ENCODE measurements at places on chromosomes 6 and 20. TPM values are rescaled to one million over a fixed set of nuclear protein-coding genes. Genes with fewer than 3 reads are reported as not detected.

CALHM6 gene
- 26.7 TPM for total RNA-seq

FOXF2 gene
- not detected for total RNA-seq

PRRT1 gene
- total RNA-seq: 1.2 TPM

MDN1 gene
- 58.2 TPM for total RNA-seq

AKAP12 gene
- total RNA-seq: 0.06 TPM

DNA sequence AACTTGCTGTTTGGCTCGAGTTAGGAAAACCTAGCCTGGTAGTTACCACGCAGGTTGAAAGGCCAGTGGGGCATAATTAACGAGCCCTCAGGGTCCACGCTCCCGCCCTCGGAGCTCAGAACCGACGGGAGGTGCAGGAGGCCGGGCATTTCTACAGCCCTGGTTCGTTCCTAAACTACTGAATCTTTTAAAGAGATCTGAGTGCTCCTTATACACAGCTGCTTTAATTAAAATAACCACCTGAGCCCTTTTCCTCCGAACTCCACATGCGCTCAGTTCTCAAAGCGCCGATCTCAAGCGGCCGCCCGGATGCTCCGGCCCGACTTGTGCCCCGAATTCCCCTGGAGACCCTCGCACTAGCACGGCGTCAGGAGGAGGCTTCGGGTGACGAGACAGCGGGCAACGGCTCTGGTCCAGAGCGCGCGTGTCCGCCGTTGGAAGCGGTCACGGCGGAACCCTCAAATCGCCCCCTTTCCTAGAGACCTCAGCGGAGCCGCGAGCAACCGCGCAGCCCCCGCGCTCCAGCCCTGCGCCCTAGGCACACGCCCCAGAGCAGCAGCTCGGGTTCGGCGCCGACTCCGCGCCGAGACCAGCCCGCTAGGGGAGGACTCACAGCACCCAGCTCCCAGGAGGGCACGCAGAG is 397 bp downstream of the WDR27 start:
- no peak for DNase-seq

DNA sequence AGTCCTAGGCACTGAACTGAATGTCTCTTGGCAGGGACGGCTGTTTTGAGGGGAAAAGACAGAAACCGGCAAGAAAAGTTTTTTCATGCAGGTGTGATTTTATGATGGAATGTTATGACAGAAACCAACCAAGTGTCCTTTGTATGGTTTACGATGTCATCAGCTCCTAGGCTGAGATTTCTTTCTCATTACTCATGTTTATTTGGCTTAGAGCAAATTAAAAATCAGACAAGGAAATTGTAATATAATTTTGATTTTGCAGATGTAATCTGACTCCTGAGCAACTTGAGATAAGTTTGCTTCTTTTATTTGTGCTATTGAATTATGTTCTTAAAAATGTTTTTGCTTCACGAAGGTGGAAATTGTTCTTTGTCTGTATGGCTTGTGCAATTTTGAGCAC is 58.8 kb upstream of the MAP3K7 start:
- no peak for DNase-seq

GRCh38 chr6:27720607-27721580 is 191.3 kb downstream of the OR2B2 start:
- DNase-seq: no peak

DNA sequence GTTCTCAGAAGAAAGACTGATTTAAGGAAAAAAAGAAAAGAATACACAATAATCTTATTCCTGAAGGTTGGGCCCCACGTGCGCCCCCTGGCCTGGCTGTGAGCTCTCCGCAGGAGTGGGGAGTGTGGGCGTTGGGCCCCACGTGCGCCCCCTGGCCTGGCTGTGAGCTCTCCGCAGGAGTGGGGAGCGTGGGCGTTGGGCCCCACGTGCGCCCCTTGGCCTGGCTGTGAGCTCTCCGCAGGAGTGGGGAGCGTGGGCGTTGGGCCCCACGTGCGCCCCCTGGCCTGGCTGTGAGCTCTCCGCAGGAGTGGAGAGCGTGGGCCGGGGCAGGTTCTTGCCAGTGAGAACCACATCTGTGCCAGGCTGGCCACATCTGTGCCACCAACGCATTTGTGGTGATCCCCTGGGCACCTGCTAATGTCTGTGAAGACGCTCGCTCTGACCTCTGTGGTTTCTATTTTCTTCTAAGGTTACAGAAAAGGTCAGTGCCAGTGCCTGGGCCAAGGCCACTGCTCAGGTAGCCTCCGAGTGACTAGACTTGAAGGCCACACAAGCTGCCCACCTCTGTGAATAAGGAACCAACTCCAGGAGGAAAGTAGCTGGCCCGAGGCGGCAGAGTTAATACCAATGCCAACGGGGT is 41.0 kb downstream of the WDR27 start:
- no peak for DNase-seq

GRCh38 chr6:5622276-5623005 is 361.1 kb downstream of the FARS2 start:
- DNase-seq: no peak

- DNase-seq: no peak
Measured at GRCh38 chr20:19231359-19232035, 19.1 kb downstream of the SLC24A3 start.

All from activated naive CD8-positive, alpha-beta T cell treated with anti-CD3 and anti-CD28 coated beads, Interleukin-2, amount 10 ng/mL, durations not matched to agents 7 days and 5 days (primary cell).